ENCODE measurements at places on chromosomes 2 and 18.
A peak's percentile ranks its signal among the peaks of the same experiment; 100 is the strongest.

GRCh38 chr2:26035090-26035743, 1.3 kb downstream of the RAB10 start:
- DNase-seq = no peak

DNA sequence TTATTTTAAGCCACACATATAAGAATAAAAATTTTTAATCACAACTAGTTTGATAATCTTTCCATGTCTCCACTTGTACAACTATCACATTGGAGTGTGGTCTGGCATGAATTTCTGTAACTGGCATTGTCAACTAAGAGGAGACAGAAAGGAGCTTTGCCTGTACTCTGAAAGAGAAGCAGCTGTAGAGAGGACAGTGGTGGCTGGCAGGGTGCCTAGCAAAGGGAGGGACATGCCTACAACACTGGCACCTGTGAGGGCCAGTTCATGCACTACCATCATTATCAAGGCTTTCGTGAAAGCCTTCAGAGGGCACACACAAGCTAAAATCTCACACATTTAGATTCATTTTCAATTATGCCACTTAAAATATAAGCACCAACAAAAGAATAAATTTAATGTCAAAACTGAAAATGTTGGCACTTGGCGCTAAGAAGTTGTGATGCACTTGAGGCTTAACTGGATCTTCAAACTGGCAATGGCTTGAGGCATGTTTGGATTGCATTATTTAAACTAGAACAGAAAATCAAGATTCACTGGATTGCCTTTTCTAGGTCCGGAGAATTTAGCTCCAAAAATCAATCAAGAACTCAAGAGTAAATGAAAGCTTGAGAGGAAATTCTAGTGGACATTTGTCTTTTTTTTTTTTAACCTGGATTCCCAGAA, 238.6 kb downstream of the ZNF385B start:
- DNase-seq = no peak

GRCh38 chr2:647691-648231, 29.4 kb downstream of the TMEM18 start:
- no peak for DNase-seq

DNA sequence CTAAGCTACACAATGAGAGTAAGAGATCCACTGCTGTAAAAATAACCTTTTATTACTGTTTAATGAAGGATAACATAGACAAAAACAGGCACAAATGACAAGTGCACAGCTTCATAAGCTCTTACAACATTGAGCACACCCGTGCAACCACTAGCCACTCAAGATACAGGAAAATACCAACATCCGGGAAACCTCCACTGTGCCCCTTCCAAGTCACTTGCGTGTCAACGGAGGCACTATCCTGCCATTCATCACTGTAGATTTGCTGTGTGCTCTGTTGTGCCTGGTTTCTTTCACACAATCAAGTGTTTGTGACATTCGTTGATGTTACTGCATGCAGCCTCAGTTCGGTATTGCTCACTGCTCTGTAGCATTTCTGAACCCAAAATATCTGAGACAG, 292.9 kb upstream of the MYT1L start:
- DNase-seq = no peak

DNA sequence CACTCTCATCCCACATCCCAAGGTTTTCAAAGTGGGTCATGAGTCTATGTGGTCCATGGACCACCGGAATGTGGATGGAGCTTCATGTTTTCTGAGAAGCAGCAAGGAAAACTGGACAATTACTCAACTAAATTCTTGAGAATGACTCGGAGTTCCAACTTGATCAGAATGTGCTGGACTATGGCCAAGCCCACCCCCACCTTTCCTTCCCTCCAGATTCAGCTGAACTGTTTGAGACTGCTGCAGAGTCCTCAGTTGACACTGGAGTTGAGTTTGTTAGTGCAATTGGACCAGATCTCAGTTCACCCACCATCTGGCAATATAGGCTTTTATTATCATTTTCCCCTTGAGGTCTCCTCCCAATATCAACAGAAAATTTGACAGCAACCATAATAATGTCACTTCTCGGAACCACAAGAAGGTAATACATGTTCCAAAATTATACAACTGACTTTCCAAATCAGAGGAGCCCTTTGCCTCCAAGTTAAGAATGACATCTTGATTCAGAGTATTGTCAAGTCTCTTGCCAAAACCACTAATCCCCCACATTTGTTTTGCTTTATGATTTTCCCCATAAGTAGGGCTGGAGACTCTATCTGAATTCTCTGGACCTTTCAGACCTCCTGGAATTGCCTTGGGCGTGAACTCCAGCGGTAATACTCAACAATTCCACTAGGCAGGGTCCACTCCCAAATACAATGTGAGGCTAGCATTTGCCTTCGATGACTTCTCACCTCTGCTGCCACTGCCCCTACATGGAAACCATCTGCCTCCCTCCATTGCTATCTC, 8.8 kb downstream of the COL4A4 start:
- no peak for DNase-seq

GRCh38 chr2:29065068-29065811, 9.1 kb downstream of the PCARE start:
- DNase-seq = no peak

DNA sequence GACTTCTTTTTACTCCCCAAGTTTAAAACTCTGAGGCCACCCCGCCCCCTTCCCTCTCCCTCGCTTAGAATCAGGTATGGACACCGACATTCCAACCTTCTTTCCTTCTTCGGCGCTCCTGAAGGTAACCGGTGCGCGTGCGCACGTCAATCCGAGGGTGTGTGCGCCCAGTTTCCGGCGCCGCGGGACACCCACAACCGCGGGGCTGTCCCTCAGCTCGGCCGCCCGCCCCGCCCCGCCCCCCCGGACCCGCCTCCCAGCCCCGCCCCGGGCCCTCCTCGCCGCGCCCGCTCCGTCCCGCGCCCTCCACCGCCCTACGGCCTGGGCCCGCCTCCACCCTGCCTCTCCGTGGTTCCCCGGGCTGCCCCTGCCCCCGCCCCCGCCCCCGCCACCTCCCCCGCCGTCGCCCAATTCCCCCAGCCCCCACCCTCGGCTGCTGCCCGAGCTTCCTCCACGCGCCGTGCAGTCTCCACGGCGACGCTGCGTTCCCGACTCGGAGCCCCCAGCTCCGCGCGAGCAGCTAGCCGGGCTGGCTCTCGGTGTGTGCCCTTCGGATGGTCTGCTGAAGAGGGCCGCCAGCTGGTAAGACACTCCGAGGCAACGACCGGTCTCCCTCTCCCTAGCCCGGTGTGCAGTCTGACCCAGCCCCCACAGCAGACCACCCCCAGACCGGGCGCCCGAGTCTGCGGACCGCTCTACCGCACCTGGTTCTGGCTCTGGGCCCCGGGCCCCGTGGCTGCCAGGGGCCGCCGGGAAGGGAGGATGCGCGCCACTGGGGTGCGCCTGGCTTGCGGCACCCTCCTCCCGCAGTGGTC, 635 bp downstream of the ERICH2 start:
- DNase-seq = peak; percentile 80

DNA sequence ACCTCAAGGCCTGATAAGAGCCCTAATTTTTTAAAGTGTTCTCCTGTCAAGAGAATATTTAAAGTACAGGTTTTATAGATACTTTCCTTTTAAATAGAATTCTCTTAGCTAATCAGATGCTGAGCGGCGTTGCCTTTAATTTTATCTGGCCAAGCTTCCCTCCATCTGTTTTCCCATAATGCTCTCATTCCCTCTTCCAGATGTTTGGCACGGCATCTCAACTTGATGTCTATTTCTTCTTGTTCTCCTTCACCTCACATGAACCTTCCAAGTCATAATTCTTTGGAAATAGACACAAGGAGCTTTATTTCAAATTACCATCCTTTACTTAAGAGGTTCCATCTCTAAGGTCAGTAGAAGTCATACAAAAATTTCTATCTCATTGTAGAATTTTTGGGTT, 76.1 kb upstream of the CPO start:
- no peak for DNase-seq

- no peak for DNase-seq
Measured at GRCh38 chr2:110113961-110114591, 1.5 kb downstream of the MALL start.

DNA sequence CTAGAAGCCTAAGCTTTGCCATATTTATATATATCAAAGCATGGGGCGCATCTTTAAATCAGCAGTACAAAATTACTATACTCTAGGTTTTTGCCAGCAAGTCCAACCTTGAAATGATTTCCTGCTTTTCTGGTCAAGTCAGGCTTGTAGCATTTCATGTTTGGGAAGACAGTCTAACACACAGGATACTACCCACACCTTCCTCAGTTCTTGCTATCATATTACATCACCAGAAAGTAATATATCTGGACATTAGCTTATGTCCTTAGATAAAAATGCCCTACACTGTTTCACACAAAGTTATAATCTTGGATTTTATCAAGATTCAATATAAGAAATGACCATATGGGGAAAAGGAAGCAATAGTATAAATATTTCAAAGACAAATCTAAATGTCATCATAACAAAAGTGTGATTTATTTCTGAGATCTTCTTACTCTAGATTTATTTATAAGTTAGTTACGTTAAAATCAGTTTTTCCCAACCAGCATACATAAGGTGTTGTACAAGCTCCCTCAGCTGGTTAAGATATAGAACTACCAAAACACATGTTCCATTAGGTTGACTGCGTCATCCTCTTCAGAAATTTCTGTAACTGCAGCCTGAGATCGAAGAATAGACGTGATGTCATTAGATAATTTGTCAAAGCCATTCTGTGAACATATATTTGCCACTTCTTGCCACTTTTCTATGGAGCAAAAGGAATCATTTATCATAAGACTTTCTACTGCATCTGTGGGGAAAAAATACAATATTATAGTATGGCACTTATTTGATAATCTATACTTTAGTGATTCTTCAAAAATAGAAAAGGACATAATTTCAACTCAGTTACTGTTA, 56.6 kb downstream of the CLHC1 start:
- no peak for DNase-seq

DNA sequence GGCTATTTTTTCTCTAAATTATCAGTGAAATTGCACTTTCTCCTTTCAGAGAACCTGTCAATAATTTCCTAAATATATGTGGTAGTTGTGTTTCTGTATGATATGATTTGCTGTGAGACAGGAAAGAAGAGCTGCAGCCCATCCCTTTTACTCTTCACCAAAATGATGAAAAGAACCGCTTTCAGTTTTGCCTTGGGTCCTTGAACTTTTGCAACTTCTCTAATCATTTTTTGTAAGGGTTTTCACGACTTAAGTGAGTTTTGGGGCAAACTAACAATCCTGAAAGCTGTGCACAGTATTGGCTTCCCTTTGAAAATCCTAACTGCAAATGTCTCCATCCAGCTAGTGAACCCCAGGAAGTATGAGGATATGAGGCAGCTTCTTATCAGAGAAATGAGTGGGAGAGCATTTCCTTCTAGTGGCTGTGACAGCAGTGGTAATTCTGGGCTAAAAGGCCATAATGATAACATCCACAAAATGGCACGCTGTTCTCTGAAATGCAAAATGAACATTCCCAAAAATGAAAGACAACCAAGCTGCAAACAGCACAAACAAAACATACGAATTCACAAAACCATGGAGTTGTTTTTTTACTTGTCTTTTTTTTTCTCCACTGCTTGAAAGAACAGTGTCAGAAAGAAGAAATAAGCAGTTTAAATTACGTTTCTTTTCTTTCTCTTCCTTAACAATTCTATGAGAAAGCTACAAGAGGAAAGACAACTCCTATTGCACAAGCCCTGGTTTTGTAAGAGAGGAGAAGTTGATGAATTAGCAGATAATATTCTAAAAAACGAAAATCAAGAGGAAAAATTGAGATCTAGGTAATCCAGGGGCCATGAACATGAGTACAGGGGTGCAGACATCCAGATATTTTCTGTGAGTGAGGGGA, 1291.6 kb upstream of the ZEB2 start:
- no peak for DNase-seq

- no peak for DNase-seq
Measured at GRCh38 chr18:12233378-12233777, 20.8 kb upstream of the CIDEA start.

DNA sequence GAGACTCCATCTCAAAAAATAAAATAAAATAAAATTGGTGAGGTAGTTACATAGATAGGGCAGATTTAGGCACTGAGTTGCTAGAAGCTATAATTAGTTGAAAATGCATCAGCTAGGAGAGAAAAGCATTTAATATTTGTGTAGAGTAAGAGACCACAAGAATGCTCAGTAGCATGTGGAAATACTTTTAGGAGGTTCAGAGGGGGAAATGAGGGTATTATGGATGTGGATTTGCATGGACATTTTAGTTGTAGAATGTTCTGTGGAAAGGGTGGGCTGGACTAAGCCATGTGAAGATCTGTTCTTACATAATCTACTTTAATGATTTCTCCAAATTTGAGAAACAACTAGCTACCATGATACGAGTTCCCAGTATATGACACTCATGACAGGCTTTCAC, 95.5 kb downstream of the ATP9B start:
- no peak for DNase-seq

- no peak for DNase-seq
Measured at GRCh38 chr18:4283746-4284291, 171.3 kb downstream of the DLGAP1 start.

DNA sequence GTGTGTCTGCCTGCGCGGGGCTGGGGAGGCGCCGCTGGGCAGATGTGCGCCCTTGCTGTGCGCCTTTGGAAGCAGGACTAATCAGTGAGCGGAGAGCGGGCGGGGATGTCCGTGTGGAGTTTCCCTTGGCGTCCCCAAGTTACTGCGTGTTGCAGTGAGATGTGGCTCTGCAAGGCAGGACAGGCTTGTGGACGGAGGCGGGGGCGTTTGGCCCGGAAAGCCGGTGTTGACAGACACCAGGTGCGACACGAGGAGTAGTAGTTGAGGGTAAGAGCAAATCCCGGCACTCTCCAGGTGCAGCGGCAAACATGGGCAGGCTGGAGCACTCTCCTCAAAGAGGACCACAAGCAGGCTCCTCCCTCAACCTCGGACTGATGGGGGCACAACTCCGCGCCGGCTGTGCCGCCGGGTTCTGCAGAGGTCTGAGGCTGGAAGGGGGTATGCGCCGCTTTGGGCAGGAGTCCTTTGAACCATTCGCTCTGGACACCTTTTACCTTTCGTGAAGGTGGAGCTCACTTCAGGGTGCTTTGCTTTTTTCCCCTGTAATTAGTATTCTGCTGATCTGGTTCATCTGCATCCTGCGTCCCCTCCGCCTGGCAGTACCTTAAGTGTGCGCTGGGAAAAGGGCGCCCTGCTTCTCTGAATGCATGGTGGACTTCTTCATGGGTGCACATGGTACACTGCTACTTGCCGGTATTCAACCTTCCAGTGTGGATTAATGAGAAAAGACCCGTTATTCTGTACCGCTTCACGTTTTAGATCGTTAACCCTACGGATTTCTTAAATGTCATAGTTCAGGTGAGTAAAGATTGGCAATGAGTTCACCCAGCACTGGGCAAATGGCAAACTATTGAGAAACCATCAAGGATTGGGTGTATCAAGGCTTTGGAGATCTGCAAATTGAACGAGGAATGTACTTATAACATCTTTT, 608 bp downstream of the CDH7 start:
- DNase-seq = no peak

Measured in CD4-positive, alpha-beta T cell treated with Interleukin-15 for 1 hour (primary cell).